IPS DF 6.9 (cell line): ENCODE measurements at places on chromosomes 7 and 10.

DNA sequence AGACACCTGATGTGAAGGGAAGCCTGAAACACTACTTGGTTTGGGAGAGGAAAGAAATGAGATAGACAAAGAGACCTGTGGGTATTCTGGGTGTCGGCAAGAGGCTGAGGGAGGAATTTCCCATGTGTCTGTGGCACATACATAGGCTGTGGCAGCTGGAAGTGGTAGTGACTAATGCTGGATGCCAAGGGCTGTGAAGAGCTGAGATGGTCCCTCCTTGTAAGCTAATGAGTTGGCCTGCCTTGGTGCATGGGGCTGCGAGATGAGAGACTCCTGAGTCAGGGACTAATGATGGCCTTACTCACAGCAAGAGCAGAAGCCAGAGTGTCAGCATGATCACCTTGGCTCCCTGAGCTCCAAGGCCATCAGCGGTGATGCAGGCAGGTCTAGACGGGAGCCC lies 119.0 kb upstream of the EEPD1 start:
- no peak overlapping the region for H3K4me3 ChIP-seq
- no peaks in the 10 kb centered on the region for H3K27me3 ChIP-seq
- no peak overlapping the region for H3K27ac ChIP-seq
- DNase-seq: no peak
- no peaks in the 10 kb centered on the region for H3K36me3 ChIP-seq

DNA sequence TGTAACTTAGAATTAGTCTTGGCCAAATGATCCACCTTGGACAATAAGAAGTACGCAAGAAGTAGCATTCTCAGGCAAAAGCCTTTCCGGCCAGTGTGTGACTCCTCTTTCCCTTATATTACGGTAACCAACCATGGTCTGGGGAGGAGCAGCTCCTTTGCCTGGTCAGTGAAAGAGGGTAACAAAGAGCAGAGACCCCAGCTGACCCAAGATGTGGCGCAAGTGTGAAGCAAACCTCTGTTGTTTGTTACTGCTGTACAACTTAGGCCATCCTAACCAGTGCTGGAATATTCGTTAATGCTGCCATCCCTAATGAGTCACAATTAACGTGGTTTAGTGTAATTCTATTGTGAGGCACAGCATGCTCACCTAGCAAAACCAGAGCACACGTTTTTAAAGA lies 44.0 kb downstream of the HIPK2 start:
- no peak overlapping the region for H3K27ac ChIP-seq
- no peaks in the 10 kb centered on the region for H3K27me3 ChIP-seq
- no peaks in the 10 kb centered on the region for H3K4me1 ChIP-seq
- no peak for DNase-seq

DNA sequence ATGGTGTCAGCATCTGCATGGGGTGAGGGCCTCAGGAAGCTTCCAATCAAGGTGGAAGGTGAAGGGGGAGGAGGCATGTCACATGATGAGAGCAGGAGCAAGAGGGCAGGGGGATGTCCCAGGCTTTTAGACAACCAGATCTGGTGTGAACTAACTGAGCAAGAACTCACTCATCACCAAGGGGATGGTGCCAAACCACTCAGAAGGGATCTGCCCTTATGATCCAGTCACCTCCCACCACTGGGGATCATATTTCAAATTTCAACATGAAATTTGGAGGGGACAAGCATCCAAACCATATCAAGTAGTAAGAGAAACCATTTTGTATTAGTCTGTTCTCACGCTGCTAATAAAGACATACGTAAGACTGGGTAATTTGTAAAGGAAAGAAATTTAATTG lies 33.6 kb downstream of the THNSL1 start:
- no peaks in the 10 kb centered on the region for H3K36me3 ChIP-seq
- no peak overlapping the region for H3K27ac ChIP-seq
- H3K4me1 ChIP-seq: no peaks in the 10 kb centered on the region
- DNase-seq: no peak

GRCh38 chr10:33863352-33863751 lies 528.9 kb upstream of the NRP1 start:
- H3K27me3 ChIP-seq: no peaks in the 10 kb centered on the region
- H3K36me3 ChIP-seq: no peaks in the 10 kb centered on the region
- no peak overlapping the region for H3K27ac ChIP-seq
- H3K4me3 ChIP-seq: no peak overlapping the region
- no peak for DNase-seq
- H3K4me1 ChIP-seq: peaks cover 3% of the 10 kb centered on the region; the same call in 1 of the 2 replicates

DNA sequence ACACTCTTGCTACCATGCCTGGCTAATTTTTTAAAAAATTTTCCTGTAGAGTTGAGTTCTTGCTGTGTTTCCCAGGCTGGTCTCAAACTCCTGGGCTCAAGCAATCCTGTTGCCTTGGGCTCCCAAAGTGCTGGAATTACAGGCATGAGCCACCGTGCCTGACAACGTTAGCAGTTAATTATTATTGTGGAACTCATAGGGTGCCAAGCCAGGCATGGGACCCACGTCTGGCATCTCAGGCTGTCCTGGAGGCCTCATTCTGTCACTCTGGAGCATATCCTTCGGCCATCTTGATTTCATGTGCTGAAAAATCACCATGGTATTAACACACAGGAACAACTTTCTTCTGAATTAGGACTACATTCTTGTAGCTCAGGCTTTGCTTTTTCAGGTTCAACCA lies 21.5 kb downstream of the STOX1 start:
- no peak overlapping the region for H3K4me3 ChIP-seq
- H3K4me1 ChIP-seq: no peaks in the 10 kb centered on the region
- H3K36me3 ChIP-seq: no peaks in the 10 kb centered on the region
- no peak for DNase-seq
- H3K27ac ChIP-seq: no peak overlapping the region

DNA sequence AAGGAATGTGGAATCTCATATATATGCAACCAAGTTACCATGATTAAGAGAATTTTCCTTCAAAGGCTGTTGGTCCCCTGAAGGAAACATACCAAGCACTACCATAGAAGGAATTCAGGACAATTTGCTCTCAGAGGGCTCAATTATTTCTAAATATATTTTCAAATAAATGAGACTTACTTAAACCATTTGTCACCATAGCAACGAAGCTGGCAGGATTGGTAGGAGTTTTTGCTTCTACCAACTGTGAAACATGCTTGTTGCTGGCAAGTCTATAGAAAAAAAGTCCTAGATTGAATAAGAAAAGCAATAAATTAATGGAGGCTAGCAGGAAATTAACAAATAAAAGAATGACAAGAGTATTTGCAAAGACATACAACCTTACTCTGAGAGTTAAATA lies 156.9 kb upstream of the NPSR1 start:
- no peak overlapping the region for H3K4me3 ChIP-seq
- no peaks in the 10 kb centered on the region for H3K36me3 ChIP-seq
- no peak for DNase-seq
- no peaks in the 10 kb centered on the region for H3K4me1 ChIP-seq
